ENCODE measurements at places on chromosomes 6 and 20.

GRCh38 chr6:111417181-111417585 is 65.8 kb downstream of the REV3L start:
- no peak for DNase-seq

DNA sequence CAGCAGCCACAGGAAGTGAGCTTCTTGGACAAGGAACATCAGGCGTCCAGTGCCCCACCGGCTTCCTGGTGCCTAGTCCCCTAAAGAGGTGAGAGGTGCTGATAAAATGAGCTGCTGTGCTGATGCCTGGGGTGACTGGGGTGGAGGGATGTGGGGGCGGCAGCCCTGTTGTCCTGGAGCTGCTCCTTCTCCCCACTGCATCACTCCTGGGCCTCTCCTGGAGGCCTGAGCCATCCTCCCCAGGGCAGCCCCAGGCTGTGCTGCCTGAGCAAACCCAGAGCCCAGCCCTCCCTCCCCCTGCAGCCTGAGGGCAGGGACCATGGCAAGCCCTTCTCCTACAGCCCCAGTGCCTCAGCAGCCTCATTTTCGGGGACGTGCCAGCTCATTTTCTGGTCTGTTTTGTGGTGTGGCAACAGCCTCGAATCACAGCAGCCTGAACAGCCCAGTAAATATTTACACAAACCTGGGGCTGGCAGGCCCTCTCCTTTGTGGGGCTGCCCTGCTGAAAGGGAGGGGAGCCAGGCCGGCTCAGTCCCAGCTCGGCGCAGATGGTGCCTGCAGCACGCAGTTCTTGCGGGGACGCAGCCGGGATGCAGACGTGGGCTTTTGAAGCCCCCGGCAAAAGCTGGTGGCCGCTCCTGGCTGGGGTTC is 259.9 kb downstream of the DLL1 start:
- DNase-seq: peak; percentile 91

GRCh38 chr6:45415788-45416518 is 38.2 kb upstream of the SUPT3H start:
- DNase-seq: no peak

- DNase-seq: peak; percentile 6
Measured at GRCh38 chr6:32933661-32934085, 7.2 kb downstream of the HLA-DMB start.

GRCh38 chr6:83167726-83168278 is 25.3 kb downstream of the PGM3 start:
- DNase-seq: no peak

All from DMS153 (cell line).